A549 treated with Mapracorat at 1 μM for 4 hours (cell line): ENCODE measurements at places on chromosomes 13 and 19. TPM values are rescaled to one million over a fixed set of nuclear protein-coding genes. Genes with fewer than 3 reads are reported as not detected.

GPR12 gene
- not detected in 5 replicates for total RNA-seq

AP1M1 gene
- total RNA-seq: 55.4 to 68.7 TPM (median 67.7 TPM) in 5 replicates

HIF3A gene
- 0.05 to 0.12 TPM in 2 of 5 replicates, not detected in the others for total RNA-seq

KLK7 gene
- total RNA-seq: not detected in 5 replicates

ADGRE2 gene
- total RNA-seq: 0.44 to 1.1 TPM (median 0.56 TPM) in 5 replicates

ZNF20 gene
- total RNA-seq: not detected in 5 replicates

PEAK3 gene
- 0.08 to 0.15 TPM (median 0.11 TPM) in 3 of 5 replicates, not detected in the others for total RNA-seq

COX7A1 gene
- not detected in 5 replicates for total RNA-seq

GJB2 gene
- 0.67 to 0.77 TPM (median 0.74 TPM) in 5 replicates for total RNA-seq
